ENCODE measurements at places on chromosomes 1 and 21.

DNA sequence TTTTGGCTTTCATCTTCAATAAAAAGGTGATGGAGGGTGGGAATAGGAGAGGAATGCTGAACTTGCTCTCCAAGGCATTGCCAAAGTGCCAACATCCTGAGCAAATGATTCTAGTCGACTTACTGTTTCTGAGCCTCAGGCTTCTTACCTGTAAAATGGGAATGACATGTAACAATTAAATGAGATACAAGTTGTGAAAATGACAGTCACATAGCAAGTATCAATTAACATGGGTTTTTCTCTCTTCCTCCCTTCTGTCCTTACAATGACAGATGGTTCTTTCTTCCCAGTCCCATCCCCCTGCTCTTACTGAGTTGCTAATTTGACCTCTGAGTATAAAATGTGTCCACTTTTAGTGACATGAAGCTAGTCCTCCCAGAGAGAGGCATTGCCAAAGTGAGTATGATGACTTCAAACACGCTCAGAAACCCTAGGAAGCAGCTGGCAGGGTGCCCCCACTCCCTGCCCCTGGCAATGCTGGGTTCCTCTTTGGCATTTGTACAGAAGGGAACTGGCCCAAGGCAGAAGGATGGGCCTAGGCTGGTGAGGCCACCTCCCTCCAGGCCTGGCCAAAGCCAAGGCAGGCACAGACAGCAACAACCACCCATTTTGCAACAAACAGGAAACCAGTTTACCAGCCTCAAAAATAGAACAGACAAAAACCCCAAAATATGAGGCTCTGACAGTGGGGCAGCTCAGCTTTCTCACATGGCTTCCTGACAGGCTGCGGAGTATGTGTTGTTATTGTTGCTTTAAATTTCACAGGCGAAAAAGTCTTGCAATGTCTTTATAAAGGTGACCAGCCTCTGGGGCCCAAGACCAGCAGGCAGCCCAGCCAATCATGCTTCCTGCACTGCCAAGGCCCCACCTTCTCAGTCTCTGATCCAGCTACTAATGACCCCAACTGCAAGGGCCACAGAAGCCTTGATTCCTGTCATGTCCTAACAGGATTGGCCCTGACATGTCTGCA is 115.9 kb downstream of the HIVEP3 start:
- no peak for DNase-seq

GRCh38 chr1:32890516-32891240 is 4.4 kb downstream of the HPCA start:
- DNase-seq = no peak

- DNase-seq = no peak
These were observed 36.9 kb upstream of the TARBP1 start for GRCh38 chr1:234515821-234516241.

- DNase-seq = no peak
These were observed 709.2 kb downstream of the PLA2G4A start for GRCh38 chr1:187537936-187538335.

DNA sequence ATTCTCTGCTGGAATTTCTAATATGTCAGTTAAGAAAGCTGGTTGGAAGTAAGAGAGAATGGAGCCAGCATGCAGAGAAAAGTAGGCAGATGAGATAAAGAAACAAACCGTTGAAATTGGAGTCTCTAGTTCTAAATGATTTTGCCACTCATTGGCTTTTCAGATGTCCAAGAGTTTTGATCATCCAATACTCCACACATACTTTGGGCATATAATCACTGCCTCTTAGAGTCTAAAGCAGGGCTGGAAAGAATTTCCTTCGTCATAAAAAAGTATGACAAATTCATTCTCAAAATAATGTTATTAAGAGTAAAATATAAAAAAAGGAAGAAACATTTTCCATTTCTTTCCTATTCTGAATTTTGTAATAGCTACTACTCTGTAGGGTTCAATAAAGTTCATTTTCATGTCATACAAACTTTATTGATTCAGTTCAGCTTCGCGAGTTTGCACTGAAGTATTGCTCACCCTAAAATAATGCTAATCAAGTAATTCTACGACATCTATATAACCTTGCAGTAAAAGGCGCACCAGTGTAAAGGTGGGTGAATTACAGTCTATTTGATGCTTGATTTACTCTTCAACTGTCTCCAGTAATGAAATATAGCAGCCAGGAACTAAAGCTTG is 1556.6 kb downstream of the NCAM2 start:
- DNase-seq = no peak

DNA sequence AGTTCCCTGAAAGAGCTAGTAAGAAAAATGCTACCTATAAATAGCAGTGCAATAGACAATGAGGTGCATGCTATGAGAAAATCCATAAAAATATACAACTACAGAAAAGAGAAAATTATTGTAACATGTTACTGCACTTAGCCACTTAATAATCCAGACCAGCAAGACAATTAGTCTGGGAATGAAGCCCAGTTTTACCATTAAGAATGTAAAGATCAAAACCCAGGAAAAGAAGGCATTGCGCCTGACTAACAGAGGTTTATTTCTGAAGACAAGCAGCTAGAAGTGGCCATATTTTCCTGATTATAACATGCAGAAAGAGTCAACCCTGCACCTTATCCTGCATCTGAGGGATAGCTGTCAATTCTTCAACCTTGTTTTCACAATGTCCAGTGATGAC is 276.4 kb upstream of the PRMT6 start:
- DNase-seq = no peak

GRCh38 chr1:36384542-36385409 is 948 bp downstream of the STK40 start:
- no peak for DNase-seq

DNA sequence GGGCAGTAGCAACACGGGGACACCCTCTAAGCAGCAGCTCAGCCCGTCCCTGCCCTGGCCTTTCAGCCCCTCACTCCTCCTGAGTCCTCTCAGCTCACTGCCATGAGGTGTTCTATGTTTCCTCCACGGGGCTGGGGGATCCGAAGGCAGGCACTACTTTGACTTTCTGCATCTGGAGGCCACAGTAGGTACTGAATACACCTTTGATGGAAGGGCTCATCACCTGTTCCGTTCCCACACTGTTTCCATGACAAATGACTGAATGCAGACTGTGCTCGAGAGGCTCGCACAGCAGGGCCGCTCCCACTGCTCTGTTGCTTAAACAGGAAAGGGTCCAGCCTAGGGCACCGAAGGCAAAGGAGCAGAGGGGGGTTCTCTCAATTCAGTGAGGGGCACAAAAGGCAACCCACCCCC is 77.6 kb upstream of the DNAH14 start:
- no peak for DNase-seq

- DNase-seq = no peak
These were observed 28.5 kb downstream of the TUFT1 start for GRCh38 chr1:151568626-151569088.

DNA sequence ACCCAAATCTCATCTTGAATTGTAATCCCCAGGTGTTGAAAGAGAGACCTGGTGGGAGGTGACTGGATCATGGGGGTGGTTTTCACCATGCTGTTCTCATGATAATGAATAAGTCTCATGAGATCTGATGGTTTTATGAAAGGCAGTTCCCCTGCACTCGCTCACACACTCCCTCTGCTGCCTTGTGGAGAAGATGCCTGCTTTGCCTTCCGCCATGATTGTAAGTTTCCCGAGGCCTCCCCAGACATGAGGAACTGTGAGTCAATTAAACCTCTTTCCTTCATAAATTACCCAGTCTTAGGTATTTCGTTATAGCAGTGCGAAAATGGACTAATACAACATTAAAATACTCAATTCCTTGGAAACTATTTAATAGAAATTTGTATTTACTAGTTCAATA is 99.2 kb downstream of the PROX1 start:
- DNase-seq = no peak

DNA sequence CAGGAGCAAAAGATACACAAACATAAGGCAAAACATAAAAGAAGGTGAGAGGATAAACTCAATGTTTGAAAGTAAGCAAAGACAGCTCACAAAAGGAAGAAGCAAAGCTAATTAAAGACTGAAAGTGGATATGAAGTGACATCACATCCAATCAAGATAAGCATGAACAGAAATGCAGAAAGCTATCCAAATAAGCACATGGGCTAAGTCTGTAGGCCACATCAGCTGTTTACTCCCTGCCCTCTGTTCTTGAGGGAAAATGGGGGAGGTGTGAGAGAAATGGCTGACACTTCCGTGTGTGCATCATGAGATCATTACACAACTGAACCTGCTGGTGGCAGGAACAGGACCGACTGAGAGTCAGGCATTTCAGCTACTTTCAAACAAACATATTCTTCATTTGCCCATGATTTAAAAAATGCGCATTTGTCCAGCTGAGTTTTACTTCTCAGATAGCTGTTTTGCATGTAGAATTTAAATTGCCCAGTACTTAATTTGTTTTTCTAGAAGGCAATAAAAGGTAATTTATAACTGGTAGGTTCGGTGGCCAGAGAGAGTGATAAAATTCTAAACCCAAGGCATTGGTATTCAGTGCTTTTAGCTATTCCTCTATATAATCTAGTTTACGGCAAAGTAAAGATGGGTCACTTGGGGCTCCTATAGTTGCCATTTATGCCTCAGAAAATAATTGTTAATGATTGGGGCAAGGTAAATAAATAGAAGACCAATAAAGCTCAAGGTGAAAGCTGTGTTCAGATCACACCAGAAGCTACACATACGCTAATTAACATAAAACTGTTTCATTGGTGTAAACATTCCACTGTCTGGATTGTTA is 27.2 kb upstream of the MAN1A2 start:
- DNase-seq = no peak

DNA sequence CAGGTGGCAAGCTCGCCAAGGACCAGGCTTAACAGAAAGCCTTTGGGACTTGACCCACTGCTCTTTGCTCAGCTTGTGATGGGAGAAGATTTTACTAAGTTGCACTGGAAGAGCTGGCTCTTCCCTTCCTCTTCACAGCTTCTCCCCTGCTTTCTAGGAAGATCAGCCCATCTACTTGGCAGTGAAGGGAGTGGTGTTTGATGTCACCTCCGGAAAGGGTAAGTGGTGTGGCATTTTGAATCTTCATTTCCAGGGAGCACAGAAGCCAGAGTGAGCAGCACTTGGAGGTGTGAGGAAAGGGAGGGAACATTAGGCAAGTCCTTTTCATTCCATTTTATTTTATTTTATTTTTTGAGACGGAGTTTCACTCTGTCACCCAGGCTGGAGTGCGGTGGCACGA is 9.7 kb downstream of the NENF start:
- no peak for DNase-seq

- DNase-seq = peak; percentile 70
These were observed 3.9 kb upstream of the NUAK2 start for GRCh38 chr1:205325334-205325884.

DNA sequence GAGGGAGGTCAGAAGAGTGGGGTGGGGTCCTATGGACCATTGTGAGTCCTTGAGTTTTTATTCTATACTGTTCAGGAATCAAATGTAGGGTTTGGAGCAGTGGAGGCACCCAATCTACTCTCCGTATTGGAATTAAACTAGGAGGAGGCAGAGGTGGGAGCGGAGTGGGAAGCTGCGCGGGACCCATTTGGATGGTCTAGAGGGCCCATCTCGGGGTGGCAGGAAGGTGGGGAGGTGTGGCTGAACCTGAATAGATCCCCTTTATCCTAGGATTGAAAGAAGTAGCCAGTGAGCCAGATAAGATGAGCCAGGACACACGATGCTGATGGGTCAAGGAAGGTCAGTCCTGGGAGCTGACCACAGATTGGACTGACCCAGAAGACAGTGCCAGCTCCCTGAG is 325.8 kb downstream of the AJAP1 start:
- no peak for DNase-seq

- DNase-seq = no peak
These were observed 141.7 kb upstream of the IRF2BP2 start for GRCh38 chr1:234751678-234752077.

DNA sequence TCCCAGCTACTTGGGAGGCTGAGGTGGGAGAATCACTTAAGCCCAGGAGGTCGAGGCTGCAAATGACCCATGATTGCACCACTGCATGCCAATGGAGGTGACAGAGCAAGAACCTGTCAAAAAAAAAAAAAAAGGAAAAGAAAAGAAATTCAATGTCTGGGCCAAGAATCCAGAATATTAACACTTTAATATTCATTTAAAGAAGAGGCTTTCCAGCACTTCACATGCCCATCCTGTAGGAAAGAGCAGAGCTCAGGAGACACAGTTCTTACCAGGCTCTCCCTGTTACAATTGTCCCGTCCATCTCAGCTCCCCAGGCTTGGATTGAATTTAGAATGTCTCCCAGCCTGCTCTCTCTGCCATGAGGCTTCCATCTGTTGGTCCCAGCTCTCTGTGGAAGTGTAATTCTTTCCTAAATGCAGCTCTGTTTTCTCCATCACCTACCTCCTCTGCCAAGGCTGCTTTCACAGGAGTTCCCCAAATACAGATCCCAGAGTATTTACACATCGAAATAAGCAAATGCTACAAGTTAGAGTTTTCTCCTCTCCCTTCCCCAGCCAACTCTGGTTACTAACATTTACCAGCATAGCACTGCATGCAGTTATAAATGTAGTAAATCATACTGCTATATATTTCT is 116.6 kb upstream of the CDC42BPA start:
- no peak for DNase-seq

DNA sequence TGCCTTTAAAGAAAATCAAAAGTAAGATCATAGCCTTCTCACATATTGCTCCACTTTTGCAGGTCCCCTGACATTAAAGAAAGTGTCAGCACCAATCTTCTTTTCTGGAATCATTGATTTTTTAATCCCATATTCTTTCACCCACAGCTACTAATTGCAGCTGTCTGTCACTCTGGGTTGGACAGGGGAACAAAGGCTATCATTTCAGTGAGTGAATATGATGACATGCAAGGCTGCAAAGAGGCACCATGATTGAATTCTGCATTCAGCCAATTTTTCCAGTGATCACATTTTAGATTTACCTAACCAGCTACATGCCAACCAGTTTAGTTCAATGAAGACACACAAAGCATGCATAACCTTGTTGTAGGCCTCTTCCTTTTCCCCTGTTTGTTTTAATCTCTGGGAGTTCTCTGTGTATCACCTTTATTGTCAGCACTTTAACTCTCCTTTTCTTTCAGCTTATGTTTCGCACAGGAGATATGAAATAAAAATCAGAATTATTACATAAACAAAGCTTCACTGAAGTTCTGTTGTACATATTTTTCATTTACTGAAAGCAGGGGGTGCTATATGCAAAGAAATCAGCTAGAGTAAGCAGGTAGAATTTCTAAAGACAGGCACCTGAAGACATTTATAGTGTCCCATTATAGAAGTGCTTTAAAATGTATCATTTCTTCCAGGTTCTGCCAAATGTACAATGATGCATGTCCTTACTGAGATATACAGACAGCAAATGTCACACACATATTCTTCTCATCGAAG is 584.8 kb downstream of the PLA2G4A start:
- no peak for DNase-seq

GRCh38 chr1:202648605-202649226 is 61.5 kb downstream of the SYT2 start:
- DNase-seq = no peak

GRCh38 chr1:166017395-166017794 is 149.4 kb downstream of the FAM78B start:
- DNase-seq = no peak

- DNase-seq = no peak
These were observed 16.4 kb downstream of the TEX38 start for GRCh38 chr1:46687921-46688509.

DNA sequence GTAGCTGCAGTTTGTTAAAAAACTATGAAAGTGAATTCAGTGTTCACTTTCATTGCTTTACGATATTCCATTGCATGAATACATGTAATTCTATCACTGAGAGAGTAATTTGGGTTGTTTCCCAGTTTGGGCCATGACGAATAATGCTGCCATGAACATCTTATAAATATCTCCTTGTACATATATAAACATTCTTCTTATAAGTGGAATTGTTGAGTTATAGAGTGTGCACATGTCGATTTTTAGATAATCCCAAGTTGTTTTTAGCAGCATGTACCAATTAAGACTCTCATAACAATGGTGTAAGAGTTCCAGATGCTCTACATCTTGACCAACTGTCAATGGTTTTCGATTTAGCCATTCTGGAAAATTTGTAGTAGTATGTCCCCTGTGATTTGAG is 40.9 kb downstream of the ALG6 start:
- no peak for DNase-seq

All from D721Med (cell line).